ENCODE measurements at places on chromosomes 12 and 14.

GRCh38 chr12:50971946-50972345 lies 19.6 kb downstream of the HIGD1C start:
- DNase-seq: no peak

DNA sequence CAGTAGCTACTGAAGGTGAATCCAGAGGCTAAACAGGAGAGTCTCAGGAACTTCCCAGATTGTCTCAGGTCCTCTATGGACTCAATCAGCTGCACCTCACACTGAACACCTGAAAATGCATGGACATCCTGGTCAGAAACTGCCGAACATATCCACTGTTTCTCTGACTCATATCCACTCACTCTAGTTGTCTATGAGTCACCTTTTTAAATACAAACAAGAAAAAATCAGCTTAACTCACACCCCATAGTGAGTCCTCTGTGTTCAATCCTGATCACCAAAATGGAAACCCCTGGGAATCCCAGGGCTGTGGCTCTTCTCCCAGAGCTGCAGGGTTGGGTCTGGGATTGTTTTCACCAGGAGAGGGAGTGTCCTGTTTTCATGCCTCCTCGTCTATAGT lies 556.7 kb downstream of the TMEM121 start:
- no peak for DNase-seq

DNA sequence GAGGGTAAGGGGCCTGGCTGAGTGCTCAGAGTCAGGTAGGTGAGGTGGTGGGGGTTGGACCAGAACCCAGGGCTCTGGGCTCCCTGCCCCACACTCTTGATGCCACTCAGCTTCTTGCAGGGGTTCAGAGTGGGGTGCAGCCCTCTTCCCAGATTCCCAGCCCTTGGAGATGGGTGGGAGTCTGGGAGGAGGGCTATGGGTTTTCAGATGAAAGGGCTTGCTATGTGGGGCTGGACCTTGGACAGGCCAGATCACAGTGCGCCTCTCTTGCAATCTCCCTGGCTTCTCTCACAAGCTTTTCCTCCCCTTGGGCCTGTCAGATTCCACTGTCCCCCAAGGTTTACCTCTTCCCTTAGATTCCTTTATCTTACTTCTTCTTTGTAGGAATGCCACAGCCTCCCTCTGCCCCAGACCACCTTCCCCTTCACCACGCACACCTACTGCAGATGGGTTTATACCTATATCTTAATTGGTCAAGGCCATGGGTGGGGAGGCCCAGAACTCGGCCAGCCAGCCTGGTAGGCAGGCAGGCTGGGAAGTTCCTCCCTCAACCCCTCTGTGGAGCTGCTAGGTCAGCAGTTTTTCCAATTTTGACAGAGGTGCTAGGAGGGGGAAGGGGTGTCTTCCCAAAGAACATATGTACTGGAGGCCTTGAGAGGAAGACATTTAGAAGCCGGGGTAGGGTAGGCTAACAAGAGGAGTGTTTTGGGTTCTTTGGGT lies 1.4 kb downstream of the NYNRIN start:
- DNase-seq: no peak

DNA sequence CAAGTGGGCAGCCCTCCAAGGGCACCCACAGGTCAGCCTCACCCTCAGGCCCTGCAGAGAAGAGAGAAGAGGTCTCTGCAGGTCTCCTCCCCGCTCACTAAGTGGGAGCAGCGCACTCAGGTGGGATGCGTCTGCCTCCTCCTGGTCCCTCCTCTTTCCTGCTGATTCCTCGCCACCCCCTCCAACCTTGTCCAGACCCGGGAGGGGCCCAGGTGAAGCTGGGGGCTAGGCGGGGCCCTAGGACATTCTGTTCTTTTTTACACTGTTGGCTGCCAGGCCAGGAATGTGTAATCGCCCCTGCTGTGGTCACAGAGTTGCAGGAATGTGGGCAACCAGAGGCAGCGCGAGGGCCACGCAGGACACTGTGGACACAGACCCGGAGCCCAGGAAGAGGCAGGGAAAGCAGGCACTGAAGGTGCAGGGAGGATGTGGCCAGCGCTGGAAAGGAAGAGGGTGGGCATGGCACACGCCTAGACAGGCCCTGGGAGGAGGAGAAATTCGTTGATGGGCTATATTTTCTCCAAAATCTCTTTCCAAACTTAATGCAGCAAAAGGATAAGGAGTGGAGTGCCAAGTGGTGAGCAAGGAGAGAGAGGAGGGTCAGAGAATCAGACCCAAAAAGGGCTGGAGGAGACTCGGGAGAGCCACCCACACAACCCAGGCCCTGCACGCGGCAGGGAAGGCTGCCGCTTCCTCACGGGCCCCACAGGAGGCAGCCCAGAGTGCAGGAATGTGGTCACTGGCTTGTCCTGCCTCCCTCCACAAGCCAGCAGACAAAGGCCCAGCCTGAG lies 911 bp upstream of the SCNN1A start:
- no peak for DNase-seq

GRCh38 chr12:117294189-117294603 lies 67.2 kb downstream of the NOS1 start:
- no peak for DNase-seq

DNA sequence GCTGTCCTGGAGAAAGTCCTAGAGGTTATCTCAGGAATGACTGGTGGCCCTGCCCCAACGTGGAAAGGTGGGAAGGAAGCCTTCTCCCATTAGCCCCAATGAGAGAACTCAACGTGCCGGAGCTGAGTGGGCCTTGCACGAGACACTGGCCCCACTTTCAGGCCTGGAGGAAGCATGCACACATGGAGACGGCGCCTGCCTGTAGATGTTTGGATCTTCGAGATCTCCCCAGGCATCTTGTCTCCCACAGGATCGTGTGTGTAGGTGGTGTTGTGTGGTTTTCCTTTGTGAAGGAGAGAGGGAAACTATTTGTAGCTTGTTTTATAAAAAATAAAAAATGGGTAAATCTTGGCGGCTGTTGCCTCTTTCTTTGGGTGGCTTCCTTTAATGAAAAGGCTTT lies 152.8 kb downstream of the SMOC1 start:
- DNase-seq: no peak

DNA sequence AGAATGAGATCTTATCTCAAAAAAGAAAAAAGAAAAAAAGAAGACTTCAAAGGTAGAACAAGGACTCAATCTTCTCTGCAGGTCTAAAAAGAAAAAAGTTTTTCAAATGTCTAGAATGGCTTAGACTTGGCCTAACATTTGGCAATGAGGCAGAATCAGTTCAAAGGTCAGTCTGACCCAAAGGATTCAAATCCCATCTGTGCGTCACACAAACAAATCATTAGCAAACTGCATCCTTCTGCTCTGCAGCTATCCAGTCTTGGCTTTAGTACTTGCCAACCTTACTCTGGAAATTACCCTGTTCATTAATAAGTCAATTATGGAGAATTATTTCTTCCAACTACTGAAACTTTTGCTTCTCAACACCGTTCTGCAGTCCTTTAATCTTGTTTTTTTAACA lies 3.1 kb downstream of the YAF2 start:
- no peak for DNase-seq

DNA sequence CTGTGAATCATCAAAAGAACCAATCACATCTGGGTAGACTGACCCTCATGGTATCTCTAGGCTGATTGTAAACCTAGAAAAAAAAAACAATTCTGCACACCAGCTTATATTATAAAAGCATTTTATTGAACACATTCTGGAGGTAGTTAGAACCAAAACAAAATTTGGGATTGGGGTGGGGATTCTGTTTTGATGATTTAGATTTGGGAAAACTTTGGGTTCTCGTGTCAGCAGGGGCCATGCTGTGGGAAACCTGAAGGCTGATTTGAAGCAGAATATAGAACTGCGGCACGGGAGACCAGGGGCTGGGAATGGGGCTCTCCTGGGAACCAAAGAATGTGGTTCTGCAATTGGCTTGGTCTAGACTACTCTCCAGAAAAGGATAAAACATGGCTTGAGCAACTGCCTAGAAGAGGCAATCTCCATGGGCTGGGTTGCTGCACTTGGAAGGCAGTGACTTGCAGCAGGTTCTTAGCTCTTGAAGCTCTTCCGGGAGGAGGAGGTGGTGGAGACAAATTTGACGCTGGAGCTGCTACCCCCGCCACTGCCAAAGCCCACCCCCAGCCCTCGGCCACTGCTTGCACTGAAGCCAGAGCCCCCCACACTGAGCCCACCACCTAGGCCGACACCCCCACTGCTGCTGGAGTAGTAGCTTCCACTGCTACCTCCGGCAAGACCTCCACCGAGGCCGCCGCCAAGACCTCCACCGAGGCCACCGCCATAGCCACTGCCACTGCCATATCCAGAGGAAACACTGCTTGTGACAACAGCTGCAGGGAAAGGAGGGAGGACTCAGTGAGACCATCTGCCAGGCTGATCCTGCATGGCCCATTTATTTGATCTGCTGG lies 5.5 kb downstream of the KRT5 start:
- DNase-seq: no peak

GRCh38 chr14:84129007-84129406 lies 1400.9 kb upstream of the FLRT2 start:
- DNase-seq: no peak

- no peak for DNase-seq
Observed at GRCh38 chr12:112928978-112929377, 9.3 kb upstream of the OAS3 start.

- no peak for DNase-seq
Observed at GRCh38 chr12:66251049-66251448, 51.2 kb upstream of the HELB start.

GRCh38 chr14:80388980-80389711 lies 177.8 kb upstream of the DIO2 start:
- no peak for DNase-seq

DNA sequence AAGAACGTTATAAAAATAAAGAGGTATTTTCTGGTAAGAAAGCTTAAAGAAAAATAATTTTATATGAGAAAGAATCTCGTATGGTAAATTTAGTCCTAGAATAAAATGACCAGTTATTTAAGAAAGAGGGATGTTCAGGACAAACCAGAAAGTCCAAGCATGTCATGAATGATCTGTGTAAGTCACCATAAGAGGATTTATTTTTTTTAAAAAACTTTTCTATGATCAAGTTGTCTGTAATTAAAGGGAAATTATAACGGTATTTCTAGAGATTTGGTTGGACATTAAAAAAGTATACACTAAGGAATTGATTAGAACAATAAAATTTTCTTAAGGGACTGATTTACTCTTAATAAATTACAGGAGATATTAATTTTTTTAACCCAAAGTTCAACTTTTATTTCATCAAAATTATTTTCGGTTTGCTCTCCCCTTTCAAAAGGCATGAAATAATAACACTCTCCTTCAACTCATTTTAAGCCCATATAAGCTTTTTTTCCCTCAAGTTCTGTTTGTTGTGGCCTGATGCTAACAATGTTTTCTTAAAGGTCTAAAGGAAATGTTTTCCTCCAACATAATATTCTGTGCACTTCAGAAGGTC lies 49.9 kb upstream of the CPSF6 start:
- DNase-seq: no peak

DNA sequence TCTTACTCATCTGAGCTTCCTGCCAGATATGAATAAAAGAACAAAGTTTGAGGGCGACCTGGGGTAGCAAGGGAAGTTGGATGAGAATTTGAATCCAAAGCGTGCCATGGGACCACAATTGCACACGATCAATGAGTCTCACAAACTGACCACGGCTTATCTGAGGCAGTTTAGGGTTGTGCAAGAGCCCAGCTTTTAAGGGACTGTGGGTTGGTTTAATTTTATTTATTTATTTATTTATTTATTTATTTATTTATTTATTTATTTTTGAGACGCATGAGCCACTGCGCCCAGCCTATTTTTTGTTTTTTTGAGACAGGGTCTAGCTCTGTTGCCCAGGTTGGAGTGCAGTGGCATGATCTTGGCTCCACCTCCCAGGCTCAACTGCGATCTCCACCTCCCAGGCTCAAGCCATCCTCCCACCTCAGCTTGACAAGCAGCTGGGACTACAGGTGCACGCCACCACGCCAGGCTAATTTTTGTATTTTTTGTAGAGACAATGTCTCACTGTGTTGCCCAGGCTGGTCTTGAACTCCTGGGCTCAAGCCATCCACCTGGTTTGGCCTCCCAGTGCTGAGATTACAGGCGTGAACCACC lies 1.1 kb downstream of the AMDHD1 start:
- no peak for DNase-seq

GRCh38 chr14:85987907-85988306 lies 458.0 kb downstream of the FLRT2 start:
- no peak for DNase-seq

GRCh38 chr14:46717211-46717610 lies 65.6 kb upstream of the RPL10L start:
- no peak for DNase-seq

GRCh38 chr12:28552251-28552970 lies 362.2 kb downstream of the CCDC91 start:
- no peak for DNase-seq

DNA sequence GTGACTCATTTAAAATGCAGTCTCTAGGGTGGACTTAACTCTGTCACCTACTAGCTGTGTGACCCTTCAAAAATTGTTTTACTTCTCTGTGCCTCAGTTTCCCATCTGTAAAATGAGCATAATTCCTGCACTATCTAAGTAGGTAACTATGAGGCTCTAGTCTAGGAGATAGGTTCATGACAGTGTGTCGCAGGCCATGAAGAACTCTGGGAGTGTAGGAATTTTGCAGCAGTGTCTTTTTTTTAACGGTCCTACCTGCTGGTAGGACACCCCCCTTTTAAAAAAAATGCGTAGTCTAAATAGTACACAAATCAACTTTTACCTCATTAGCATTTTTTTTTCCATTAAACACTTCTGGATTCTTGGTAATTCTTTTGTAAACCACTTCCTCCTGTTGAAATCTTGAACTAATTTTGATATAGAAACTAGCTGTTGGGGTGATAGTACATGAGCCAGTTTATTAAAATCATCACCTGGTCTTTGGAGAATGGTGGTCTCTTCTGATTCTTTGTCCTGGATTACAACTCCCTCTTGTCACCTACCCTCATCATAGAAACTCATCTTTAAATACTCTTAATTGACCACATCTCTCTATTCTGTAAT lies 86.0 kb upstream of the SLC38A2 start:
- no peak for DNase-seq

GRCh38 chr12:131736446-131737149 lies 25.7 kb downstream of the SFSWAP start:
- no peak for DNase-seq

DNA sequence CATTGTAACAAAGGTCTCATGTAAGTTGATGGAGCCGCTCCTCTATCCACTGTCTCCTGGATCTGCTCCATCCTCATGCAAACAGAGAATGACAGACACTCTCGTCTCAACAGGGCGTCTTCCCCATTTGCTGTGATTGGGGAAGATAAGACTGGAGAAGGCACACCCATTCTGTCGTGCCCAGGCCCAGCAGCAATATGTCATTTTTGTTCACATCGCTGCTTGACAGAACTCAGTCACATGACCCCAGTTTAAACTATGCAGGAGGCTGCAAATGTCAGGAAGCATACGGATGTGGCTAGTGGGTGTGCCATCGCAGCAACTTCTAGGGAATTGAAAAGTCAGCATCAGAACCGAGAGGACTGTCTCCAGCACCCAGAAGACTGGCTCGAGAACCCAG lies 290.5 kb downstream of the TMEM132D start:
- no peak for DNase-seq

All from activated CD8-positive, alpha-beta memory T cell treated with anti-CD3 and anti-CD28 coated beads, Interleukin-2, amount 50 U/mL, for 4 hours (primary cell).